Endothelial cell (in vitro differentiated cells): ENCODE measurements at places on chromosomes 4 and X.
A peak's percentile ranks its signal among the peaks of the same experiment; 100 is the strongest.

GRCh38 chr4:158652920-158653319, 18.8 kb downstream of the C4orf46 start:
- no peak for DNase-seq

GRCh38 chr4:88457307-88458103, 586 bp downstream of the HERC5 start:
- DNase-seq: peak; percentile 52

GRCh38 chr4:109576462-109576861, 16.4 kb downstream of the MCUB start:
- no peak for DNase-seq

GRCh38 chr4:74890341-74890740, 42.6 kb upstream of the PARM1 start:
- DNase-seq: no peak

DNA sequence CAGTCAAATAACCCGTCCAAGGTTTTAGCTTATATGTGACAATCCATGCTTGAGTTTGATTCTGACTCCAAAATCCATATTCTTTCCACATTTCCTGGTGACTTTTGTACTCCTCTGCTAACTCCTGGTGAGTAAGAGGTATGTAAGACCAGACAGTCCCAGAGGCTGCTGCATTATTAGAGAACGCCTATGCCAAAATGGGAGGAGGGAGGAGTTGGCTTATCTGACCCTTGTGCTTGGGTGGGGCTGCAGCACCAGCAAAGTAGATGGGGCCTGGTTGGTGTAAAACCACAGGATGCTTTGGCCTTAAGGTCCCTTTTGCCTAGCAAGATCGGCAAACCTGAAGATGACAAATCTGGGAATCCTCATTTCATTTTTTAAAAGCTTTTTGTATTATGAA, 9.1 kb upstream of the RNF212 start:
- DNase-seq: no peak

DNA sequence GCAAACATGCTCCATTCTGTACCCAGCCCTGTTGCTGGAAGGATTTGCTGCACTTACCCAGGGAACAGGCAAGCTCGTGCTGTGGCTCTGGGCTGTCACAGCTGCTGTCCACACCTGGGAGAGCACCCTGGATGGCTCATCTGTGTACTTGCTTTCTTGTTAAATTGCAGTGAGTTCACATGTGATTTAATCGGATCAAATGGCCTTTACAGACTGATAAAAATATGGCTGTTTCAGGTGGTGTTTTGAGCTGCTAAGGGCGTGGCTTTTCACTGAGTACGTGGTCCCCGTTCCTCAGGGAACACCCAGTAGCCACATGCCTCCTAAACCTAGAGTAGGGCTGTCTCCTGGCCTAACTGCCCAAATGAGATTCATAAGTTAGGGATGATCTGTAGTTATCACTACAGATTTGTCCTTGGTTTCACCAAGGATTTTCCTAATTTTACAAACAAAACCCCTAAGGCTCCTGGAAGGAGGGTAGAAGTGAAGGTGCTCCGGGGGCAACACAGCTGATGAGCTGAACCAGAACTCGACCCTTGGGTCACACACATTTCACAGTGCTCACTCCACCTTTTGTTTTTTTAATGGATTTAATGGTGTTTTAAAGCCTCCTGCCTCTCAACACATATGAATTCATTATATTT, 13.7 kb downstream of the KLKB1 start:
- no peak for DNase-seq

- no peak for DNase-seq
Measured at GRCh38 chr4:85595796-85596559, 121.0 kb downstream of the ARHGAP24 start.

DNA sequence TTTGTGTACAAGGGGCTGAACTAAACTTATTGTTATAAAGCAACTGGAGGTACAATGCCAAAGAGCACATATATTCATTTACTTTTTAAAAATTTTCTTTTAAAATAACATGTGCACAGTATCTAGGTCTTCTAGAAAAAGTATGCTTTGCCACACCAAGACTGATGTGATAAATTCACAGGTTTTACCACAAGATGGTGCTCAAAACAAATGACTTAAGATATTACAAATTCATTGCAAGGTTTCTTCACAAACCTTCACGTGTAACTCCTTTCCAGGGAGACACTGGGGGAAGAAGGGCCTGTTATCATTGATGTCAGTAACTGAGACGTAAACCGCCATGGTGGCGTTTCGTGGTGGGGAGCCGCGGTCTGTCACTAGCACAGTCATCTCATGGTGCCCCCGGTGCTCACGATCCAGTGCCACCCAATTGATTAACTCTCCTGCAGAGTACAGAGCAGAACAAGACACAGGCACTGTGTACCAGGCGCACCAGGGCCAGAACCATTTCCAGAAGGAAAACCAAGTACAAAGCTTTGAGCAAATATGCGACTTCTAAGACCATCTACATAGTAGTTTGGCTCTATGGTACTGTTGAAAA, 162.2 kb downstream of the DCHS2 start:
- no peak for DNase-seq

GRCh38 chr4:29058531-29058930, 1661.6 kb upstream of the PCDH7 start:
- DNase-seq: no peak

DNA sequence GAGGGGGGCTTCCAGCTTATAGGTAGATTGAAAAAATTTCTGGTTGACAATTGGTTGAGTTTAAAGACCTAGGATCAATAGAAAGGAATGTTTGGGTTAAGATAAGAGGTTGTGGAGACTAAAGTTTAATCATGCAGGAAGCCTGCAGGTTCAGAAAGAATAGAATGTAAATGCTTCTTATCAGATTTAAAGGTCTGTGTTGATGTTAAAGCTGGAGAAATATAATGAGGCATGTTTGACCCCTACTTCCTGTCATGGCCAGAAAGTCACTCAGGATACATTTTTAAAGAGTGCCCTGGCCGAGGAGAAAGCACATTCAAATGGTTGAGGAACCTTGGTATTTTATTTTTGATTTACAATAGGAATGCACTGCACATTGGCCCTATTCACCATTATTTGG, 3.9 kb upstream of the RRAGB start:
- no peak for DNase-seq

- DNase-seq: peak; percentile 0
Measured at GRCh38 chr4:6107114-6107791, 89.0 kb upstream of the C4orf50 start.

- DNase-seq: no peak
Measured at GRCh38 chrX:153628665-153629064, 18.3 kb upstream of the DUSP9 start.

- DNase-seq: no peak
Measured at GRCh38 chr4:53535567-53535966, 55.7 kb downstream of the LNX1 start.

- peak; percentile 48 for DNase-seq
Measured at GRCh38 chrX:10597871-10598270, 22.5 kb downstream of the MID1 start.

GRCh38 chr4:16642897-16643296, 255.5 kb downstream of the LDB2 start:
- DNase-seq: no peak

GRCh38 chr4:88965053-88965452, 91.9 kb downstream of the FAM13A start:
- DNase-seq: no peak

GRCh38 chr4:148787831-148788477, 345.7 kb upstream of the NR3C2 start:
- DNase-seq: no peak

- DNase-seq: peak; percentile 12
Measured at GRCh38 chrX:110992611-110993010, 103.4 kb upstream of the PAK3 start.

GRCh38 chrX:39855748-39856129, 242.0 kb downstream of the BCOR start:
- no peak for DNase-seq

- DNase-seq: no peak
Measured at GRCh38 chr4:188876881-188877280, 737.6 kb downstream of the TRIML1 start.

DNA sequence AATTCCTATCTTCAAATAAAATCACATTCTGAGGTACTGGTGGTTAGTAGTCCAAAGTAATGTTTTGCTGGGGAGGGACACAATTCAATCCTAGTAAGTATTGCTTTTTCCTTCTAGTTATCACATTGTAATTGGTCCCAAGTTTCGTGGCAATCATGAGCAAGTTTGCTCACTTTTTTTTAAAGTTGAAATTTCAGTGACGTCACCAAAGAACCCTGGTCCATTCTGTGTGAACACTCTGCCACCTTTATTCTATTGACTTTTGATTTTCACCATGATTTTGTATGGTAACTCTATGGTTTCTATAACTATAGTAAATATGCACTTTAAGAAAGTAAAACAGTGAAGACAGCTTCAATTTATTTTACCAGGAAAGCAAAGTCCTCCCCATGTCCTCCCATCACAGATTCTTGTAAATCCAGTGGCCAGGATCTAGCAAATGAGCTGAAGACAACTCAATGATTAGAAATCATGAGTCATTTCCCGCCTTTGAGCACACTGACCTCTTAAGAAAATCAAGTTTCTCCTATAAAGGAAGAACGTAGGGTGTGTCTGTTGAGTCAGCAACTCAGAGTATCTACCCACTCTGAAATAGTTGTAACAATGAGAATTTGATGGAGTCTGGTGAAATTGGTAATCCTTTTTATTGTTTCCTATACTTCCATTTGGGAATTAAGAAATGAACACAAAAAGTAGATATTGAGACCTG, 1306.6 kb upstream of the PABPC4L start:
- no peak for DNase-seq

DNA sequence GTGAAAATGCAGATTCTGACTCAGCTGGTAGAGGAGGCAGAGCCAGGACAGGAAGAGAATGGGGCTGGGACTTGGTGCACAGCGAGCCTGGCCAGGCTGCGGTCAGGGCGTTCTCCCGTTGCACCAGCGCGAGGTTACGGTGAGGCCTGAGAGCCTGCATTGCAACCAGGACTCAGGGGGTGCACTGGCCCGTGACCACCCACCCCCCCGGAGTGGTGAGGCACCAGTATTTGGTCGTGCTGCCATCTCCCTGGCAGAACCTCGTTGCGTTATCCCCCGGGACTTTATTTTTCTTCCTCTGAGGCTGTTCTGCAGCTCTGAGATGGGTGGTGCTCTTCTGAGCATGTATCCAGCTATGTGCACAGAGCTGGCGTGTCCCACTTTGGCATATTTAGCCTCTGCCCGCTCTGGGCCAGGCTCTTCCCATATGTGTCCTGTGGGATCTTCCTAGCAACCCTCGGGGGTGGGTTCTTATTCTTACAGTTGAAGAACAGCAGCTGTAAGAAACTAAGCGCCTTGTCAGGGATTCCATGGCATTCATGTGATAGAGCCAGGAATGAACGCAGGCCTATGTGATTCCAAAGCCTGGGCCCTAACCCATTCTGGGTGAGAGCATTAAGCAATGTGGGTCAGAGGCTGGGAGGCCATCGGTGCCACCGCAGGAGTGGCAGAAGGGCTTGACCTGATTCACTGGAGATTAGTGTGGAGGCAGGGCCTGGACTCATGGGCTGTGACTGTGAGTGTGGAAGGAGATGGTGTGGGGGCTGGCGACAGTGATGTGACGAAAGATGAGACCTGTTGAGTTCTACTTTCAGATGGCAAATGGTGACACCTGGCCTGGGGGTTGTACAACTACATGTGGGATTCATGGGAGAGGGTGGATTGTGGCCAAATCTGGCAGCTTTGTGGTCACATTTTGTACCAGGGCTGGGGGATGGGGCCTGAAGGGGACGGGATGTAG, 3.1 kb downstream of the TADA2B start:
- no peak for DNase-seq

- DNase-seq: no peak
Measured at GRCh38 chr4:41460641-41461040, 77.3 kb upstream of the LIMCH1 start.

GRCh38 chrX:42664680-42665079, 113.3 kb downstream of the PPP1R2C start:
- DNase-seq: no peak

DNA sequence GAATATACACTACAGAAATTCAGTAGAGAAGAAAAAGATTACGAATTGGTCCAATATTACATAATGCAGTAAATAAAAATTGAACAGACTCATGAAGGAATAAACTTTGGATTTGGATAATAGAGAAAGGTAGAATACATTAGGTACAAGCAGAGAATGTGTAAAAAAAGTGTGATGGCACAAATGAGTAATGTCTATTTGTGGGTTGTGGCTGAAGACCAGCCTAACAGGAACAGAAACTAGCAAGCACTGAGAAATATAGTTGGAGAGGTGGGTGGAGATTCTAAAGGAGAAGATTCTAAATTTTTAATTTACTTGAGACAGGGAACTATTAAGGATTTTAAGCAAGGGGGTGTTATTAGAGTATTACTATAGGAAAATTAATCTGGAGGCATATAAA, 15.2 kb upstream of the CLOCK start:
- DNase-seq: no peak

DNA sequence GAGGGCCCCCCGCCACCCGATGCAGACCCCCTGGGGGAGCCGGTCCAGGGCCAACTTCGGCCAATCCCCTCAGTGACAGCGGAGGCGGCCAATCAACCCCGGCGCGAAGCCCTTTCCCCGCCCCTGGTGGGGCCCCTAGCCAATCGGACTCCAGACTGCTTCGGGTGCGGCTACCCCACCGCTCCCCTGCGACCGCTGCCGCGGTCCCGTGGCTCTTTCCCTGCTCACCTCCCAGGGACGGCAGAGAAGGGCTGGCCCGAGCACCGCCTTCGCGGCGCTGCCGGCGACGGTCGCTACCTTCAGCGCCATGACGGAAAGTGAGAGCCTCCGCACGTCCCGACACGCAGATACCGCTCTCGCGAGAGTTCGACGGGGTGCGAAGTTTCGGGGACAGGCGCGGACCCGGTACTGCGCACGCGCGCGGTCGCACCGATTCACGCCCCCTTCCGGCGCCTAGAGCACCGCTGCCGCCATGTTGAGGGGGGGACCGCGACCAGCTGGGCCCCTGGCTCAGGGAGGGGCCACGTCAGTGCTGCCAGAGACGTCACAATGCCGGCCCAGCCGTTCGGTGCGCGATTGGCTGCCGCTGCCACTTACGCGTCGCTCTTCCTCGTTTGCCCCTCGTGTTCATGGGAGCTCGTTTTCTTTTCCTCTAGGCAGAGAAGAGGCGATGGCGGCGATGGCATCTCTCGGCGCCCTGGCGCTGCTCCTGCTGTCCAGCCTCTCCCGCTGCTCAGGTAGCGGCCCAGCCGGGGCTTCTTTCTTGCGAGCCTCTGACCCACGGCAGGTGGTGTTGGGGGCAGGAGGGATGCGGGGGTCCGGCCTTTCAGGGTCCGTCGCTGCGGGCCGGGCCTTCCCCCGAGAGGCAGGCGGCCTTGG, at the start of the genes IDH3G and SSR4:
TSS of gene IDH3G (minus strand) at position 358 of the 879 bp plus-strand sequence. CDS start at position 309, 49 bp downstream.
TSS of gene SSR4 (plus strand) at position 651 of the 879 bp plus-strand sequence. CDS start at position 671, 20 bp downstream.
- DNase-seq: peak; percentile 90

DNA sequence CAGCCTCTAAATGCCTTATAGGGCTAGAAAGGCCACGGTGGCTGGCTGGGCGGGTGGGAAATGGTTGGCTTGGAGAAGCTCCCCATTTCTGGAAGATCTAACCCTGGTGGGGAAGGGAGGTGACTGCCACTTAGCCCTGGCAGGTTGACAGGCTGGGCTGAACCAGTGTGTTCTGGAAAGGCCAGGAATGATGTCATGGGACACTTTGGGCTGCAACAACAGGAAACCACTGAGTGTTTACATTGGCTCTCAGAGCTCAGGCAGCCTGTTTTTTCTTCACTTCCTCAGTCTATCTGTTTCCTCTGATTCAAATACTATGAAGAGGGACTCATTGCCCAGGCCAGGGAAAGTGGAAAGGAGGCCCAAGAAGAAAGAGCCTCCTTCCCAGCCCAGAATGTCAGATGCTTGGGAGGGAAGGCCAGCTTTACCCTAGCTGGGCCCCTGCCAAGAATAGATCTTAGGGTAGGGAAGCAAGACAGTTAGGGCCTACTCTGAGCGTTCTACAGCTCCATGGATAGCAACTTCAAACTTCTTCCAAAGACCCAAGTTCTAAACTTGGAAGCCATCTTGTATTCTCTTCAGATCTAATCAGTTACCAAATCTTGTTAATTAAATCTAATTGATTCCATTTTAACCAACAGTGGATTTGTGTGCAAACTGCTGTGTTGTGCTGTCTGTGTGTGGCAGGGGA, 65.8 kb upstream of the MSN start:
- DNase-seq: peak; percentile 47
